ENCODE measurements at places on chromosomes 6 and 20.

DNA sequence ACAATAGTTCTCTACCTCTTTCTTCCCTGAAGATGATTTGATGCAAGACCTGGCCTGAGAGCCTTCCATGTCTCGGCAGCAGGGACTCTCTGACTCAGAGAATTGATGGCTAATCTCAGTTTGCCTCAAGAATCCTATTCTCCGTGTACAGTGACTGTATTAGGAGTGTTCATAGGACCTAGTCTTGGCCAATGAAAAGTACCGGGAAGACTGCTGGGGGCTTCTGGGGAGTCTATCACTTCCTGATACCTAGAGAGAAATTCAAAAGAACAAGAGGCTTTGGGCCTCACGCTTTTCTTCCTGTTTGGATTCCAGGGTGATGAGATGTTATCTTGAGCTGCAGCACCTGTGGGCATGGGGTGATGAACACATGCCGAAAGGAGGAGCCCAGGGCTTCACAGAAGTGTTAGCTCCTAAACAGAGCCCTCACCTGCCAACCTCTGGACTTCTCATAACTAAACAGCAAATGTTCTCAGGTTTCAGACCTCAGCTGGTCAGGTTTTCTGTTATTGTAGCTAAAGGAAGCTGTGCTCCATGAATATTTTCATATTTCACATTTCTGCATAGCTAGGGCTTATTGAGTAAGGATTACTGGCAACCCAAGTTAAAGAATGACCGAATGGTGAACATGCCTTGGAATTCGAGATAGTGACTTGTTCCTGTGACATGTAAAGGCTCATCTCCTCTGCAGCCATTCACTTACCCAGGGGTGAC lies 323.1 kb upstream of the AGPAT4 start:
- DNase-seq: no peak

- no peak for DNase-seq
Measured at GRCh38 chr6:5532941-5533340, 271.6 kb downstream of the FARS2 start.

DNA sequence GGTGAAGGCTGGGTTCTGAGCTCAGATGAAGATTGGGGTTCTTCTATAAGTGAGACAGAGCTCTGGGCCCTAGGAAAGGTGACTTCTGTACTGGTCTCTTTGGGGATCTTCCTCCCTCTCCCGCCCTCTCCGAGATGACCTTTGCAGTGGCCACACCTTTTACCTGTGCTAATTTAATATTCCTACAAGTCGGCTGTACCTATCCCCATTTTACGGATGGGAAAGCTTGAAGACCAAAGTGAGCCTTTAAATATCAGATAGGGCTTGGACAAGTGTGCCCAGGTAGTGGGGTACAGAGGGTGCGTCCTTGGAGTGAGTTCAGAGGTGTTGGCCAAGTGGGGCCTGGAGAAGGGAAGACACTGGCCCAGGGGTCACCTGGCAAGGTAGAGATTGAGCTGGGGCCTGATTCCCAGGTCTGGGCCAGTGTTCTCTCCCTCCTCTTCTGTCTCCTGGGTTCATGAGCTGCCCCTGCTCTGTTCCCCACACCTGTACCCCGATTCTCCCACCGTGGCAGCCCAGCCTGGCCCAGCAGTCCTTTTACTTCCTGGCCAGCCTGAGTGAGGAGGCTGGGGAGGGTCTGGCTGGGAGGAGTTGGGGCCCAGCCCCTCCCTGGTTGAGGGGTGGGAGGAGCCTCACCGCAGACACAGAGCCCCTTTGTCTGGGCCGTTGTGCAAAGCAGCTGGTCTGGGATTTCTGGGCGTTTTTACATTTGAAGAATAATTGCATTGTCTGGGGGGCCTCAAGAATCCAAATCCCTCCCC lies 152.1 kb upstream of the RNF24 start:
- DNase-seq: no peak

DNA sequence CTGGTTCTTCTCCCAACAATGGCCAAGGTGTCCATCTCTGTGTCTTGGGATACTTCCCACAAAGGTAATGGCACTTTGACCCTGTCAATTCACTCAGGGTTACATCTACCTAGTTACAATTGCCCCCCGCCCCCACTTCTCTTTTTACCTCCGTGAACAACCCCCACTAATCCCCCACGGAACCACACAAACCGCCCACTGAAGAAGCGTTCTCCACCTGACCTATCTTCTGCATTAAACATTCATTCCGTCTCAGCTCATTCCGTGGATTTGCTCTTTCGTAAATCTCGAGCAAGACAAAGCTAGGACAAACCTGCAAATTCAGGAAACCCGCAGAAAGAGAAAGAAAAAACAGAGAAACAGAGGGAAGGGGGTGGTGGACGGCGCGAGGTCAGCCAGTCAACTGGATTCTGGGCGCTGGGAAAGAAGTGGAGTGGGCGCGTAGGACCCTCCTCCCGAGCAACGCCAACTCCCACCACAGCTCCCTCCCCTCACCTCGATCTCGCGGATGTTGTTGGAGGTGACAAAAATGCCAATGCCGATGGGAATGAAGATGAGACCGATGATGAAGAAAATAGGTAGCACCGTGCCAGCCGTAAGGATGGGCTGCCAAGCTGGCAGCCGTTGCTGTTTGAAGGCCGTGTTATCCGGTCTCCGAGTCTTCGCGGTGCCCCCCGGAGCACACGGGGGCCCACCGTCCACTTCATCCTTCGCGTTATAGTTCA lies 523 bp downstream of the TMEM30A start:
- no peak for DNase-seq

GRCh38 chr6:22621701-22622100 lies 52.3 kb downstream of the HDGFL1 start:
- no peak for DNase-seq

- DNase-seq: no peak
Measured at GRCh38 chr6:110287462-110288341, 70.4 kb downstream of the METTL24 start.

- DNase-seq: no peak
Measured at GRCh38 chr6:7124114-7124513, 16.4 kb downstream of the RREB1 start.

DNA sequence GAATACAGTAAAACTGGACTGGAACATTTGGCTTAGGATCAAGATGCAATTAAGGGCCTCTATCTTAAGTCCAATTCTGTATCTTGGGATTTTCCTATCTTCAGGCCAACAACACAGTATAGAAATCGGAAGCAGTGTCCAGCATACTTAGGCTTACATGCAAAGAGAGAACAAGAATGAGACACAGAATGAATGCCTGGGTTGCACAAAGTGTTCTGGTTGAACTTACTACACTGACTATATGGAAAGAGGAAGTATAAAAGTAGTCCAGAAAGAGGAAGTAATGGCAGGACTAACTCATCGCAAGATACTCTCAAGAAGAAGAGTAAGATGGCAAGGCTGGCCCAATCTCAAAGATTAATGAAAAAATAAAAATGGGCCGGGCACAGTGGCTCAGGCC lies 87.6 kb downstream of the BTBD9 start:
- DNase-seq: no peak

DNA sequence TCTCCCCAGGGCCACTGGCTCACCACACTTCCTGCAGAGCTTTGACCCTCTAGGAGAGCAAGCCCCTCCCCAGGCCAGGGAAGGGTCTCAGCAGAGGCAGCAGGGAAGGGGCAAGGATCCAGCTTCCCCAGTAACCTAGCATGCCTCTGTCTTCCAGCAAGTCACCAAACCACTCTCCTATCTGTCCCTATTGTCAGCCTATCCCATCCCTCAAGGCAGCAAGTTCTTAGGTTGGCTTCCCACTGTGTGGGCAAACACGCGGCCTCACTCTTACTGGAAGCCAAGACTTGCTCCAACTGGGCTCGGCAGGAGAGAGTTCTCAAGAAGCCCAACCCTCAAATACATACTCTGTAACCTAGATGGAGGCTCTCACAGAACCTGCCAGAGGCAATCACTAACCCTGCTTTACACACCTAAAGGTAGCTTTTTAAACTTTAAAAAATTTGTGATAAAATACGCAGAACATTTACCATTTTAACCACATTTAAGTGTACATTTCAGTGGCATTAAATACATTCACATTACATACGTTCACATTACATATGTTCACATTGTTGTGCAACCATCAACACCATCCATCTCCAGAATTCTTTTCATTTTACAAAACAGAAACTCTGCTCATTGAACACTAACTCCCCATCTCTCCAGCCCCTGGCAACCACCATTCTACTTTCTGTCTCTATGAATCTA lies 58.5 kb downstream of the MRPL14 start:
- no peak for DNase-seq

DNA sequence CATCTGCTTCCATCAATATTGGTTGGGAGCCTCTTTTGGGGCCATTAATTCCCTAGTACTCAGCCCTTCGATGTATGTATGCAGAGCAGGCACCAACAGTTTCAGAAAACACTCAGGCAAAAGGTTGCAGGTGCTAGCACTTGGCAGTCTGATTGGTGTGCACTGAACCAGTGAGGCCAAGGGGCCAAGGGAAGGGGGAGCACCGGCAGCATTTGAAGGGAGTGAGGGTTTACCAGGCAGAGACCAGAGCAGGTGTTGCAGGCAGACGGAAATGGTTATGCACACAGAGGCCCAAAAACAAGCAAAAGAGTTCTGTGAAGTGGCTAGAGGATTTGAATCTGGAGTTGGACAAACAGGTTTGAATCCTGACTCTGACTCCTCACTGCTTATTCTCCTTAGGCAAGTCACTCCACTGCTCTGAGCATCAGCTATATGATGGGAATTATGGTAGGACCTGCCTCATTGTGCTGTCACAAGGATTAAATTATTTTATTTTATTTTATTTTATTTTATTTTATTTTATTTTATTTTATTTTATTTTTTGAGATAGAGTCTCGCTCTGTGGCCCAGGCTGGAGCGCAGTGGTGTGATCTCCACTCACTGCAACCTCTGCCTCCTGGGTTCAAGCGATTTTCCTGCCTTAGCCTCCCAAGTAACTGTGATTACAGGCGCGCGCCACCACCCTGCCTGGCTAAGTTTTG lies 58.1 kb upstream of the SHLD1 start:
- no peak for DNase-seq

Data from T follicular helper cell (primary cell).